ENCODE measurements at places on chromosomes 5 and 9. TPM values are rescaled to one million over a fixed set of nuclear protein-coding genes. Genes with fewer than 3 reads are reported as not detected.

The PCDHA9 gene
- under 0.01 TPM for total RNA-seq

- no peak for DNase-seq
Observed at GRCh38 chr9:72911816-72912215, 41.0 kb downstream of the ALDH1A1 start.

The GLIPR2 gene
- total RNA-seq: 38.2 TPM

The SPATA6L gene
- total RNA-seq: not detected

GRCh38 chr5:78293851-78294247, 649 bp downstream of the AP3B1 start:
- no peak for DNase-seq

- DNase-seq: no peak
Observed at GRCh38 chr5:9681706-9682105, 51.6 kb upstream of the TAS2R1 start.

GRCh38 chr5:79853028-79853427, 138.0 kb downstream of the MTX3 start:
- DNase-seq: no peak

The IL13 gene
- under 0.01 TPM for total RNA-seq

- DNase-seq: no peak
Observed at GRCh38 chr5:154315196-154315595, 124.7 kb downstream of the GALNT10 start.

GRCh38 chr5:157269761-157270272, 3.9 kb downstream of the CYFIP2 start:
- no peak for DNase-seq

The ANKRD18A gene
- total RNA-seq: not detected

The HK3 gene
- total RNA-seq: 3.5 TPM

GRCh38 chr5:11724940-11725339, 179.3 kb downstream of the CTNND2 start:
- DNase-seq: no peak

DNA sequence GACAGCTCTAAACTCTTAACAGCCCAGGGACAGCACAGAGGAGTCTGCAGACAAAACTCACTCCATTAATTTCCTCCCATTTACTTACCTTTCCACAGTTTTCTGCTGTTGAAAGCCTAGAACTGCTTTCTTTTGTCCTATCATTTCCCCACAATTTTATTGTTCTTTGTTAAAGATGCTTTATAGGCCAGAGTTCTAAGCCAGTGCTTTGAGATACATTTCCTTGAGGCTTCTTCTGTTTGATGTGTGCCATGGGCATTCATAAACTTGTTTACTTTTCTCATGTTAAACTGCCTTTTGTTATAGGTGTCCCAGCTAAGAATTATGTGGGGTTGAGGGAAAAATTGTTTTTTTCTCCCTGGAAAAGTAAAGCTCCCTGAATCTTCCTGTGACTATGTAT, 25.9 kb upstream of the SUB1 start:
- DNase-seq: no peak

- DNase-seq: no peak
Observed at GRCh38 chr9:113941526-113941925, 65.4 kb downstream of the ZNF618 start.

DNA sequence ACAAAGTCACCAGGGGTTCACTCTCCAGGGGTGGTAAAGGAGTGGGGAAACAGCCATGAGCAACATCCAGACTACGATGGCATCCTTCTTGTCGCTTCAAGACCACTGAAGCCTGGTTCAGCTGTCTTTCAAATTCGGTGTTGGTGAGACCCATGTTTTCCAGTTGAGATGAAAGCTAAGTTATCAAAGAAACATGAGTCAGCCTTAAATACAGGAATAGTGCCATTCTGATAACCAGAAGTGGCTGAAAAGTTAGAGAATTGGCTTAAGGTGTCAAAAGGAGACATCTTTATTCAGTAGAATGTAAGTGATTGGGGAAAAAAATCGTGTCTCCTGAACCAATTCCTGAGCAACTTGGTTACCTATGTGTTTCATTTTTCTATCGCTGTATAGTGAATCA, 7.0 kb upstream of the CARD19 start:
- DNase-seq: no peak

GRCh38 chr5:149724130-149724840, 5.8 kb upstream of the PPARGC1B start:
- no peak for DNase-seq

DNA sequence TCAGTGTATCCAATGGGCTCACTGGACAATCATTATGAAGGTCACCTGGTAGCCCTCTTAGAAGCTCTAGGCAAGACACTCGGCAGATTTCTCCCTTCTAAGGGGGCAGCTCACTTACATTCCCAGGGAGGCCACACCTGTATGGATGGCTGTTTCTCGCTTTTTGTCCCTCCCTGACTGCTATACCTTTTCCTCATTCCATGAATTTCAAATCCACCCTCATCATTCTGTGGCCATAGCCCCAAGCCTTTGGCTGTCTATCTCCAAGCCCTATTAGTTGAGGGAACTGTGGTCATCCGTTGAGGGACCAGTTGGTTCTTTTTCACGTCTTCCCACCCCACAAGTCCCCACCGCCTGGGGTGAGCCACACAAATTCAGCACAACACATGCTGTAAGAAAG, 85.0 kb upstream of the RARS1 start:
- DNase-seq: no peak

DNA sequence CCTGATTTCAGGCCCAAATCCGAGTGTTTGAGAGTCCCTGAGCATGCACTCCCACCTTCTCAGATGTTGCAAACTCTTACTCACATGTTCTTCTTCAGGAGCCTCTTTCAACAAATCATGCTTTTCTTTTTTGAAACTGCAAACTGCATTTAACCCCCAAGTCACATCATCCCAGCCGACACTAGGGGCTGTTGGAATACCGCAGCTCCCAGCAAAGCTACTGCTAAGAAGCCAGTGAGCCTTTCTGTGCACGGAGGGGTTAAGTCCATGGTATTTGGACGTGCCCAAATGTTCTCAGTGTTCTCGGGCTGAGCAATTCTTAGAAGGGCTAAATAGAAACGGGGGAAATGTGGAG, 282.9 kb downstream of the NFIB start:
- DNase-seq: no peak

GRCh38 chr9:91241909-91242308, 119.8 kb downstream of the AUH start:
- no peak for DNase-seq

DNA sequence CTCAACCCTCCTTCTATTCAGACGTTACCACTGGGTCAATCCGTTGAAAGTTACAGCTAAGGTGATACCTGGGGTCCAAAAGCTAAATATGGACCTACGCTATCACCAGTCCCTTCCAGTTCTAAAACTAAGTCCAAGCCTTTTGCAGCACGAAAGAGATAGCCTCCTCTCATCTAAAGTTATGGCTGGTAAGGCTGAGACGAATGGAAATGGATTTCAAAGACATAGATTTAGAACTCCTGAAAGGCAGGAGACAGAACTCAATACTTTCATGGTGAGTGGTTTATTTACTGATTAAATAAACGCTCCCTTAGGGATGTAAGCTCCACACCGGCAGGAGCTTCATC, 751 bp upstream of the RIC1 start:
- DNase-seq: no peak

DNA sequence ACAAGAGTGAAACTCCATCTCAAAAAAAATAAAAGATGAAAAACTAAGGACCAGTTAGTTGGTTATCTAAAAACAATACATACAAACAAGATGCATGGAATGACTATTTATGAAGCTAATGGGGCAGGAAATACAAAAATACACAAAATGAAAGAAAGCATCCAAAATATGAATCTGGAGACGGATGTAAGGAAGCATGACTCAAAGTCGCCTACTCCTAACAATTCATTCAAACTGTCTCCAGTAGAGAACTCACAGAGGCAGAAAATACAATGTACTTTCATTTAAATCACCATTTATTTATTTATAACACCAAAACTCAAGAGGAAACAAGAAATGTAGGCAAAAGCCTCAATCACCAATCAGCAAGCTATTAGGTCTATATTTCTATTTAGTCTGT, 68.4 kb downstream of the SCAI start:
- DNase-seq: no peak

DNA sequence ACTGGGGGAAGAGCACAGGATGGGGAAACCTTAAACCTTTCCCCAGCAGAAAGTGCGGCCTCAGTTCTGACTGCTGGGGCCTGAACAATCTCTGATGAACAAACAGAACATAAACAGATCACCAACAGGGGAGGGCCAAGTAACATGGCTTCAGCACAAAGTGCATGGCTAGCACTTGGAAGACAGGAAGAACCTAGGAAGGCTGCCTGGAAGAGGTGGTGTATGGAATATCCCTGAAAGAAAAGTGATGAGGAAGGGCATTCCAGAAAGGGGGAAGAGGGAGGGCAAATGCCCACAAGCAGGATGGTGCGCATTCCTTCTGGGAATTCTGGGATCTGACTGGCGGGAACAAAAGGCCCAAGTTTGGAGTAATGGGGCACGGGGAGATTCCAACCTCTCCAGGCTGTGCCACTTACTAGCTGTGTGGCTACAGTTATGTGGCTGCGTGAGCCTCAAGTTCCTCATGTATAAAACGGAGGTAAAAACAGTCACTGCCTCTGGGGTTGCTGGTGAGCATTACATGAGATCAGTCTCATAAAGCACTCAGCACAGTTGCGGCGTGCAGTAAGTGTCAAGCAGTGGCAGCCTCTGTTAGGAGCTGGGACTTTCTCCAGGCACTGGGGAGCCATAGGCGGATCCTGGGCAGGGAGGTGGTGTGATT, 1.6 kb downstream of the PDGFRB start:
- DNase-seq: peak; percentile 44

GRCh38 chr5:37774912-37775483, 64.8 kb downstream of the GDNF start:
- DNase-seq: peak; percentile 19

The FOXD4L6 gene
- under 0.01 TPM for total RNA-seq

- no peak for DNase-seq
Observed at GRCh38 chr9:128552744-128553440, 505 bp downstream of the SPTAN1 start.

The TMEM174 gene
- not detected for total RNA-seq

The TICAM2 gene
- under 0.01 TPM for total RNA-seq

The MLANA gene
- not detected for total RNA-seq

DNA sequence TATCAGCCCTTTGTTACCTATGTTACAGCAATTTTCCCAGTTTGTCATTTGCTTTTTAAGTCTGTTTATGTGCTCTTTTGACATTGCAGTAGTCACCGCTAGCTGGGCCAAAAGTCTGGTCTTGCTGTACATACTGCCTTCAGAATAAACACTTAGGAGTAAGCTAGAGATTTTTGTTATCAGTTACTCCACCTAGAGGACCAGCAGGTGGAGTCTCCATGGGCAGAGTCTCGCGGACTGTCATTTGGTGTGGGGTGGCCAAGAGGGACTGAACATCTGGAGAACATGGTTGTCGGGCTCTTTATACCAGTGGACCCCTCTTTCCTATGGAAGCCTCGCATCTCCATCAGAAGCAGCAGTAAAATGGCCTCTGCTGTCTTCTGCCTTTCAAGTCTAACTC, 10.8 kb upstream of the MGAT1 start:
- DNase-seq: no peak

The SNX24 gene
- 0.54 TPM for total RNA-seq

The OSMR gene
- total RNA-seq: under 0.01 TPM

DNA sequence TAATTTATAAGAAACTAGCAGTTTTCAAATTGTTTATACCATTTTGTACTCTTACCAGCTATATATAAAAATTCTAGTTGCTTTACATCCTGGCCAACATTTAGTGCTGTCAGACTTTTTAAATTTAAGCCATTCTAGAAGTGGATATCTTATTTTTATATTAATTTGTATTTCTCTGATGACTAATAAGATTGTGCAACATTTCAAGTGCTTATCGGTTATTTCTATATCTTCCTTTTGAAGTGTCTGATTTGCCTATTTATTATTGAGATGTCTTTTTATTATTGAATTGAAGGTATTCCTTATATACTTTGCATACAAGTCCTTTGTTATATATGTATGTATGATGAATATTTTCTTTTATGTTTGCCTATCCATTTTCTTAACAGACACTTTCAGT, 324.0 kb downstream of the ELAVL2 start:
- DNase-seq: no peak

The BHMT2 gene
- 0.27 TPM for total RNA-seq

- DNase-seq: no peak
Observed at GRCh38 chr5:170648541-170648940, 135.0 kb upstream of the GABRP start.

The TERT gene
- 1.1 TPM for total RNA-seq

- no peak for DNase-seq
Observed at GRCh38 chr9:74512416-74512815, 15.3 kb downstream of the RORB start.

DNA sequence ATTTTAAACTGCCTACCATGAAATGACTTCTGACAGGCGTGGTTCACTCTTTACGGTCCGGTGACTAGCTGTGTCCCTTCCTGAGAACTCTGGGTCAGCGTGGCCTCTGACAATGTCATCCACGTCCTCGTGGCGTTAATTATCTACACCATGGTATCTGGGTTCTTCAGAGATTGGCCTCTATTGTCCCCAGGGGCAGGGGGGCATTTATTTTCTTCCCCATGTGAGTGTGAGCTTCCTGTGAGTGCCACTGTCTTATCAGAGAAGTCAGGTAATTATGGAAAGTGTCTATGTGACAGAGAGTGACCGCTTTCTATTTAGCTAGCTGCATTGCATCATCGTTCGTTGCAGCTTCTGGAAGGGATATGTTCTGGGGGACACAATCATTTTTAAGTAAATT, 77.2 kb downstream of the FBXL7 start:
- DNase-seq: no peak

DNA sequence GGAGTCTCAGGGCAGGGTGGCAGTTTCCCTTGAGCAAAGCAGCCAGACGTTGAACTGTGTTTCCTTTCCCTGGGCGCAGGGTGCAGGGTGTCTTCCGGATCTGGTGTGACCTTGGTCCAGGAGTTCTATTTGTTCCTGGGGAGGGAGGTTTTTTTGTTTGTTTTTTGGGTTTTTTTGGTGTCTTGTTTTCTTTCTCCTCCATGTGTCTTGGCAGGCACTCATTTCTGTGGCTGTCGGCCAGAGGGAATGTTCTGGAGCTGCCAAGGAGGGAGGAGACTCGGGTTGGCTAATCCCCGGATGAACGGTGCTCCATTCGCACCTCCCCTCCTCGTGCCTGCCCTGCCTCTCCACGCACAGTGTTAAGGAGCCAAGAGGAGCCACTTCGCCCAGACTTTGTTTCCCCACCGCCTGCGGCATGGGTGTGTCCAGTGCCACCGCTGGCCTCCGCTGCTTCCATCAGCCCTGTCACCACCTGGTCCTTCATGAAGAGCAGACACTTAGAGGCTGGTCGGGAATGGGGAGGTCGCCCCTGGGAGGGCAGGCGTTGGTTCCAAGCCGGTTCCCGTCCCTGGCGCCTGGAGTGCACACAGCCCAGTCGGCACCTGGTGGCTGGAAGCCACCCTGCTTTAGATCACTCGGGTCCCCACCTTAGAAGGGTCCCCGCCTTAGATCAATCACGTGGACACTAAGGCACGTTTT, 3.5 kb upstream of the PHYHD1 start:
- DNase-seq: no peak

The GPRIN1 gene
- under 0.01 TPM for total RNA-seq

The RNF224 gene
- not detected for total RNA-seq

Measured in hematopoietic multipotent progenitor cell (in vitro differentiated cells).